Activated CD8-positive, alpha-beta T cell treated with anti-CD3 and anti-CD28 coated beads for 36 hours (primary cell): ENCODE measurements at places on chromosomes 1 and 21.

DNA sequence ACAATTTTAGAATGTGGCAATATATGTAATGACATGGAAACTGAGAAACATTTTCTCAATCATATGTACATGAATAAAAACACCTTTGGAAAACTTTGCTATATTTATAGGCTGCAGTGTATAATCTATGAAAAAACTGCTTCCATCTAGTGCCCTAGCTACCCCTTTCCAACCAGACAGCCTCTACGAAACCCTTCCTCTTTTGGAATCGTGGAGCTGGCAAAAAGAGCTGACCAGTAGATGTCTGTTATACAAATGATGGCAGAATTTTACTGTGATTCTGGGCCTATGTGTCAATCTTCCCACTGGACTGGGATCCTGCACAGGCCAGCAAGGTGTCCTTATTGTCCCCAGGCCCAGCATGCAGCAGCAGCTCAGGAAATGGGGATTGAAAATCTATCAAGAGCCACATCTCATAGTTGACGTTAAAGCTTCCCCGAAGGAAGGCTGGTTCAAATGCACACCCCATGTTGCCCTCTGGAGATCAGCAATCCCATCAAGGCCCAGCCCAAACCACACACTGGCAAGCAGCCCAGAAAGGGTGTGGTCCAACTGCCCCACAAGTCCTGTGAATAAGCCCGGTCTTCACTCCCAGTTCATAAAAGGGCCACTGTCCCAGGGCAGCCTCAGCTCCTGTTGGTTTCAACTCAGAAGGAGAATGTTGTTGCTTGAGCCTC, 8.8 kb upstream of the FAM20B start:
- DNase-seq: no peak

GRCh38 chr1:40712997-40713396, 21.5 kb downstream of the NFYC start:
- peak; percentile 55 for DNase-seq

GRCh38 chr21:20259031-20259867, 739.0 kb upstream of the NCAM2 start:
- DNase-seq: no peak

DNA sequence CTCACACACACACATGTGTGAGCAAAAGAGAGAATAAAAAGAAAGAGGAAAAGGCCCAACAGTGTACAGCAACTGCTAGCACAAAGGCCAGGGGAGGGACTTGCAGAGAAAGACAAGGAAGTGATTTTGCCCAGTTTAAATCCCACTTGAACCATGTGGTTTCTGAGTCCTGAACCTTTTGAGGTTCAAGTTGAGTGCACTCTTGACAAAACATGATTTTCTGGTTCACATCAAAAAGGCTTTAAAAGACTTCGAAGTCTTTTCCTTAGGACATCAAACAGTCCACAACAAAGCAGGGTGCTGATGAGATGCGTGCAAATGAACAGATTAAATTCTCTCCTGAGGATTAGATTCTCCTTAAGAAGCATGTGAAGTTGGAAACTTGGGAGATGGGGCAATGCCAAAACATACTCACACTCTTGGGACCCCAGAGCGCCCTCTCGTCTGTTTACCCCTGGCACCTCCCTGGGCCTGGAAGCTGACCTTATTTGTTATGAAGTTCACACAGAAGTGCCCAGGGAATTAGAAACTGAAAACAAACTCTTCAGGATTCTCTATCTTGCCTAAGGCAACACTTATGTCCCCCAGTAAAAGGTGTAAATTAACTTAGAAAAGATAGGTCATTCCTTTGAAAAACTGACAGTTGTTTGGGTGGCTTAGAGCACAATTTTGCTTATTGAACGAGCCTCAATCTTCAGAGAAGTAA, 31.5 kb downstream of the RNF220 start:
- no peak for DNase-seq
